Dermis blood vessel endothelial cell (primary cell): ENCODE measurements at places on chromosomes 3 and 15. TPM values are rescaled to one million over a fixed set of nuclear protein-coding genes. Genes with fewer than 3 reads are reported as not detected.

DNA sequence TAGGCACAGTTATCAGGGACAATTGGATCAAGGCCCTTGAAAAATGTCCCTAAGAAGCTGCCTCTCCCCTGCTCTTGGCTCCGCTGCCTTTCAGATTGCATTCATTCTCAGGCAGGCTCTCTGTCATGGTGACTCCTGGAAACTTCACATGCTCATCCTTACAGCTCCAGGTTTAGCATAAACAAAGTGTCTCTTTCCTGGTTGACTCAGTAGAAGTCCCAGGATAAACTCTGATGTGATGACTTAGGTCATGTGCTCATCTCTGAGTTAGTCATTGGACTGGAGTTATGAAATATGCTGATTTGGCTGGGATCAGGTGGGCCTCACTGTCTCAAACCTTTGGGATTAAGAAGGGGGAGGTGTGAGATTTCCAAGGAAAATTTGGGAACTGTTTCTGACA, 243.8 kb downstream of the ZNF621 start:
- DNase-seq: no peak

GRCh38 chr15:56293495-56294292, 50.0 kb upstream of the RFX7 start:
- DNase-seq: no peak

DNA sequence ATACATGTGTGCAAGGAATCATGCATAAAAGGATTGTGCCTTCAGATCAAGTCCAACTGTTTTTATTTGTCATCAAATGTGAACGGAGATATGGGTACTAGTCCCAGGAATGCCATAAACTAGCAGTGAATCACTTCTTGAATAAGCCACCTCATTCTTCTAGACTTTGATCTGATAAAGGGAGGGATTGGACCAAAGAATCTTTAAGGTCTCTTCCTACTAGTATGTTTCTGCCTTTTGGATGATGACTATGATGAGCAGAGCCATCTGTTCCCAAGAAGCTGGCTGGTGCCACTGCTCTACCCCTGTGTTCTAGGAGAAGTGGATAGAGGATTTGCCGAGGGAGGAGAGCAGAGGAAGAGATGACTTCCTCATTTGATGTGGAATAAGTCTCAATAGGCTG, 28.8 kb upstream of the UACA start:
- peak; percentile 30 for DNase-seq

- DNase-seq: no peak
Measured at GRCh38 chr3:27049792-27050191, 319.4 kb downstream of the NEK10 start.

DNA sequence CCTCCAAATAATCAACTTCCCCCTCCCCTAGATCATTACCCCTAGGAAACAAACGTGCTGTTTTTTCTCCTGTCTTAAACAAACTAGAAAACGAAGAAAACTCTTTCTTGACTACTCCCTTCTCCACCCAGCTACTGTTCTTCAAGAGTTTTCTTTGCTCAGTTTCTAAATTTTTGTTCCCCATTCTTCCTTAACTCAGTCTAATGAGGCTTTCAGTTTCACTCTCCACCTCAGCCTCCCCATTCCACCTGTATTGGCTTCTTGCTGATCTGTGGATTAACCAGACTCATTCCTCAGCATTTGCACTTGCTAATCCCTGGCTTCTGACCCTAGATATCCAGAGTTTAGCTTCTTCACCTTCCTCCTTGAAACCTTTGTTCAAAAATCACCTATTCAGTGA, 26.8 kb downstream of the SERPINI1 start:
- DNase-seq: no peak

DNA sequence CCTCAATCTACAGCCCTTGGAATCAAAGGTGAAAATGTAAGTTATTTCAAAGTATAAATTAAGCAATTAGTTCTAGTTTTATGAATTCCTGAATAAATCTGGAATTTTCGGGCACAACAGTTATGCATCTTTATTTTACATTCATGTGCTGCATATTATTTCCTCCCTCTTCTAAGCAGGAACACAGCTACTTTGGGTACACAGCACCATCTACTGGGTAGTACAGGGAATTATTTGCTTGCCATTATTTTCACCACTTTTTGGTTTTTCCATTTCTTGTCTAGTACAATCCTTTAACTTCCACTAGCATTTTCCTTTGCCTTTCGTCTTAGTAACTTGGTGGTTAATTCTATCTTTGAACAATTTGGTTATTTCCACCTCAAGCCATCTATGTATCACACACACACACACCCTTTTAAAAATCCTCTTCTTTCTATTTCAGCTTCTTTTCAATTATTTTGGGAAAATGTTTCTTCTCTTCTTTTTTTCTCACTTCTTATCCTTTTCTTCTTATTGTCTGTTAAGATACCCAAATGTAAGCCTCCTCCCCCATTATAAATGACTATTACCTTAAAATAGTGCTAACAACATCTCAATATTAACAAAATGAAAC, 451.0 kb downstream of the MFSD1 start:
- DNase-seq: peak; percentile 88

PRSS50 gene
- not detected in 2 replicates for total RNA-seq

TF gene
- under 0.01 and 0.85 TPM in 2 replicates for total RNA-seq

DPPA4 gene
- total RNA-seq: not detected in 2 replicates

SLC22A14 gene
- 0.17 TPM in 1 of 2 replicates, not detected in the other for total RNA-seq

DET1 gene
- 3.2 and 3.8 TPM in 2 replicates for total RNA-seq
